ENCODE measurements at places on chromosomes 7 and 10. TPM values are rescaled to one million over a fixed set of nuclear protein-coding genes. Genes with fewer than 3 reads are reported as not detected.

DNA sequence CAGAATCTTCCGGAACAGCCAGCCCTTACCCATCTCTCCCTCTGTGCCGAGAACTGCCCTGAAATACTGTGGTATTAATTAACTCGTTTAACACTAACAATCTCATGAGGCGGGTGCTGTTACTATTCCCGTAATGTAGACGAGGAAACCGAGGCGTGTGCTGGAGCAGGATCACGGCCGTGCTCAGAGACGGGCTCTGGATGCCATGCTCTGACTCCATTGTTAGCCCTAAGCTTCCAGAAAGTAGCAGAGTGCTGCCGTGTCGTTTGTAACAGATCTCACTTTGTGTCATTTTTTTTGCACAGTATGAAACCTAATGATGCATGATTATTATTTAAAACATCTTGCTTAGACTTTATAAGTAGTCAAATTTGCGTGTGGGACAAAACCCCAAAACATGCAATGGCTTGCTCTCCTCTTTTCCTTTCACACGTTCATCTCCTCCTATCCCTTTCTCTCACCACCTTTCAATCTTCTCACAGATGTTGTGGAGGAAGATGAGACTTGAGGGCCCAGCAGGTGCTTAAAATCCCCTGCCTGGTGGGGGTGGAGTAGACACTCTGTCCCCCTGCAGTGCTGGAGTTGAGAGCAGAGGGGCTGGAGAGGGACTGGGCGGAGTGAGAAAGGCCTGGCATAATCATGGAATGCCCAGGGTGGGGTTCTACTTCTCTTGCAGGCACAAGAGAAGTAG is 482 bp upstream of the ACTR3C start:
- H3K36me3 ChIP-seq = no peaks in the 10 kb centered on the region
- H3K4me1 ChIP-seq = peaks cover 10% of the 10 kb centered on the region
- no peaks in the 10 kb centered on the region for H3K27me3 ChIP-seq
- H3K4me3 ChIP-seq = no peak overlapping the region
- DNase-seq = no peak

- H3K36me3 ChIP-seq = no peaks in the 10 kb centered on the region
- no peak overlapping the region for H3K27ac ChIP-seq
- H3K4me1 ChIP-seq = no peaks in the 10 kb centered on the region
- no peak for DNase-seq
- H3K4me3 ChIP-seq = no peak overlapping the region
- no peaks in the 10 kb centered on the region for H3K27me3 ChIP-seq
Measured at GRCh38 chr7:86818903-86819302, 175.2 kb downstream of the GRM3 start.

STEAP1B gene
- polyA plus RNA-seq = 7.9 TPM

DNA sequence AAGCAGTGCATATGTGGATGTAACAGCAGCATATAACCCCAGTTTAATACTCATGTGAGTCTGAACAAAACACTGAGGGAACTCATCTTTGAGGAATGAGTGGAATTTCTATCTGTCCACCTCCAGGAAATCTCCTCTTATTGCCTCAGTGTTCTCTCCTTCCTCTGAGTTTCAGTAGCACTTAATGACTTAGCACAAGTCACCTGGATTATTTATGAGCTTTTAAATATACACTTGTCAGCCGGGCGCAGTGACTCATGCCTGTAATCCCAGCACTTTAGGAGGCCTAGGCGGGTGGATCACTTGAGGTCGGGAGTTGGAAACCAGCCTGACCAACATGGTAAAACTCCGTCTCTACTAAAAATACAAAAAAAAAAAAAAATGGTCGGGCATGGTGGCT is 4.3 kb downstream of the LRRC20 start:
- H3K4me1 ChIP-seq = peaks cover 20% of the 10 kb centered on the region
- H3K27ac ChIP-seq = no peak overlapping the region
- no peaks in the 10 kb centered on the region for H3K27me3 ChIP-seq
- no peak overlapping the region for H3K4me3 ChIP-seq
- H3K36me3 ChIP-seq = no peaks in the 10 kb centered on the region
- DNase-seq = peak; percentile 95

- H3K4me3 ChIP-seq = no peak overlapping the region
- no peak overlapping the region for H3K27ac ChIP-seq
- no peaks in the 10 kb centered on the region for H3K4me1 ChIP-seq
Measured at GRCh38 chr7:144487901-144488300, 84.4 kb upstream of the NOBOX start.

- no peak for DNase-seq
- no peak overlapping the region for H3K4me3 ChIP-seq
- H3K27me3 ChIP-seq = peaks cover 89% of the 10 kb centered on the region
- H3K27ac ChIP-seq = no peak overlapping the region
- H3K36me3 ChIP-seq = no peaks in the 10 kb centered on the region
- H3K4me1 ChIP-seq = no peaks in the 10 kb centered on the region
Measured at GRCh38 chr7:157019718-157020451, 9.4 kb upstream of the MNX1 start.

DNA sequence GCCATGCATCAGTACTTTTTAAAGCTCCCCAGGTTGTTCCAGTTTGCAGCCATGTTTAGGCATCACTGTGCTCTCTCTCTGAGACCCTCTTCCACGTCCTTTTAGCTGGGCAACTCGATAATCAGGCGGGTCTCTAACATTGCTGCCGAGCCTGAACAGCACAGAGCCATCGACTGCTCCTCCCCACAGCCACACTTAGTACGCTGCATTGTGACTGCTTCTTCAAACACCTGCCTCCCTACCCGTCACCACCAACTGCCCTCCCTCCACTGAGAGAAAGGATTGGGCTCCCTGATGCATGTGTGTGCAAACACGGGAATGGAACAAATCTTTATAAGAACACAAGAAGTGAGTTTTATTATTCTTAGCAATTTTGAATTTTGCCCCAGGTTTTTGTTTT is 11.4 kb upstream of the TACR2 start:
- peaks cover 27% of the 10 kb centered on the region for H3K27me3 ChIP-seq
- no peak for DNase-seq
- H3K4me3 ChIP-seq = no peak overlapping the region
- H3K4me1 ChIP-seq = no peaks in the 10 kb centered on the region
- no peaks in the 10 kb centered on the region for H3K36me3 ChIP-seq

METTL27 gene
- polyA plus RNA-seq = 4.3 TPM

OPN1SW gene
- not detected for polyA plus RNA-seq

Measured in IMR-90 (cell line).